ENCODE measurements at places on chromosomes 2 and 18. TPM values are rescaled to one million over a fixed set of nuclear protein-coding genes. Genes with fewer than 3 reads are reported as not detected.
A peak's percentile ranks its signal among the peaks of the same experiment; 100 is the strongest.

The MZT2B gene
- 220 TPM for total RNA-seq

The KLF7 gene
- 11.9 TPM for total RNA-seq

The YES1 gene
- 113 TPM for total RNA-seq

- H3K27ac ChIP-seq: no peak overlapping the region
- peaks cover 23% of the 10 kb centered on the region for H3K36me3 ChIP-seq
- H3K4me1 ChIP-seq: peaks cover 6% of the 10 kb centered on the region
- DNase-seq: no peak
Observed at GRCh38 chr2:216517447-216518225, 19.0 kb downstream of the RPL37A start.

DNA sequence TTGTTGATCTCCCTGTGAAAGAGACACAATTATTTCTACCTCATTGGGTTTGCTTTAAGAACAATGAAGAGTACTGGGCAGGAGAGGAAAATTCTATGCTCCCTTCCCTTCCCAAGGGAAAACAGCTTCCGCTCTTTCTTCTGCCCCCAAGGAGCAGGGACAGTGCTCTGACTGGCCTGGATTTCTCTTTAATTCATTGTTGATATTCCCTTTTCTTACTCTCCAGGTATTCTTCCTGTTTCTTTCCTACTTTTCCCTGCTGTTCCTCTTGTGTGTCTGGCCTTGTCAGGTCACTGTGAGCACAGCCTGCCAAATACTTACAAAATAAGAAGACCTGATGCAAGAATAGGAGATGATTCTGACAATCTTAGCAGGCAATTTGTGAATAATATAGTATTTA is 49.6 kb upstream of the SPAG16 start:
- no peaks in the 10 kb centered on the region for H3K36me3 ChIP-seq
- H3K27ac ChIP-seq: peak overlapping the region; percentile 85
- peaks cover 50% of the 10 kb centered on the region for H3K4me1 ChIP-seq
- no peaks in the 10 kb centered on the region for H3K27me3 ChIP-seq
- no peak for DNase-seq

- DNase-seq: no peak
- no peaks in the 10 kb centered on the region for H3K27me3 ChIP-seq
- no peak overlapping the region for H3K4me3 ChIP-seq
Observed at GRCh38 chr2:162677476-162677875, 161.1 kb downstream of the KCNH7 start.

GRCh38 chr18:75280427-75281280 is 70.1 kb downstream of the TSHZ1 start:
- no peaks in the 10 kb centered on the region for H3K27me3 ChIP-seq
- DNase-seq: no peak
- no peak overlapping the region for H3K4me3 ChIP-seq
- no peak overlapping the region for H3K27ac ChIP-seq
